ENCODE measurements at places on chromosomes 13 and 19. TPM values are rescaled to one million over a fixed set of nuclear protein-coding genes. Genes with fewer than 3 reads are reported as not detected.

Gene ZNF285
- 2.1 TPM for polyA plus RNA-seq

- DNase-seq = peak; percentile 29
Measured at GRCh38 chr13:104875038-104875754, 1660.3 kb downstream of the EFNB2 start.

Gene CNFN
- 32.7 TPM for polyA plus RNA-seq

Gene MAST1
- 0.91 TPM for polyA plus RNA-seq

- no peak for DNase-seq
Measured at GRCh38 chr13:75881109-75881775, 245.1 kb downstream of the LMO7 start.
